Activated CD8-positive, alpha-beta memory T cell treated with anti-CD3 and anti-CD28 coated beads for 48 hours (primary cell): ENCODE measurements at places on chromosomes 5 and 9.

DNA sequence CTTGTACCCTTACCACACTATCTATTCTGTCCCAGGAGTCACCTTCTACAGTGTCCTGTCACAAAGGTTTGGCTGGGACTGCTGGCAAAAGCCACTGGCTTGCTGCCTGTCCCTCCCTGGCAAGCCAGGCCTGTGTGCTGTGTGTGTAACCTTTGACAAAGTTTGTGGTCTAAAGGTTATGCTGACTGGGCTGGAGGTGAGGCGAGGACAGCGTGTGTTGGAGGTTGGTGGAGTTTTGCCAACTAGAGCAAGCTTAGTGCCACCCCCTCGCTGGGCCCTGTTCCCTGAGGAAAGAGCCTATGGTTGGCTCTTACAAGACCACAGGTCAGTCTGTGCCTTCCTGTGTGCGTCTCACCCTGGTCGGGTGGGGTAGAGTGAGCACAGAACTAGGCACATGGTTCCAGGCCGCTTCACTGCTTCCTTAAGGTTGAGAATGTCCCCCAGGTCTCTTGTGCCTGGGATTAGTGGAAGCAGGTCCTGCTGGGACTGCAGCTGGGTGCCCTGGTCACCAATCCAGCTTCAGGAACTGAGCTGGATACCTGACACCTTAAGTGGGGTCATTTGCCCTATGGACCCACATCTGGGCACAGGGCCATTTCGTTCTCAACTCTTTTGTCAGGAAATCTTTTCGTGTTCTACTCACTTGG lies 152.2 kb downstream of the GADD45G start:
- DNase-seq, result no peak

DNA sequence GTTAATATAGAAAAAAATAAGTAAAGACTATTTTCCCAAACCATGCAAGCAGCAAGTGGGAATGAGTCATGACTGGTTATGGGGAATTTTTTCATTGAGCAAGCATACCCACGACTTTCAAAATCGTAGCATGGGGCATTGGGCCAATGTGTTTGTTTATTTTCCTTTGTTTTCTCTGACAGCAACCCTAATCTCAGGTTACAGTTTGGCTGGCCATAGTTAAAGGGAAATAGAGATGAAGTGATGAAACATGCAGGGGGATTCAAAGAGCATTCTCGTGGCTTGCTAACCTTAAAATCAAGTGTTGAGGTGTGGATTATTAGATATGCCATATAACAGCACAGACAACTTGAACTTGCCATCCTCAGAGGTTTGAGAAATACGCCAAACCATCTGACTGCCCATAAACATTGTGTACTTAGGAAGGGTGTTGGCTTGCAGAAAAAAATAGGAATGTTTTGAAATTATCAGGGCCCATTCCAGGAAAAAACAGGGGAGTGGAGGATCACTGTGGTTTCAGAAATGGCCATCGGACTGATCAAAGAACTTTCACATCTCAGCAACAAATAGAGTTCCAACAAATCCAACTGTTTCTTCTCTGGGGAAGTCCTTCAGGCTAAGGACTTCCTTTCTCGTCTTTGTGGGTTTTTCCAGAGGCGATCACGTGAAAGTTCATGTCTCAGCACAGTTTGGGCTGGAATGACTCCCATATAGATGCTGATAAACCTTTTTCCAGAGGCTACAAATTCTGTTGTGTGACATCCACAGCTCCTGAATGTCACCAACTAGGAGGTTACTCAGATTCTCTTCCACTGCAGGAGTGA lies 259.1 kb downstream of the SYK start:
- no peak for DNase-seq

DNA sequence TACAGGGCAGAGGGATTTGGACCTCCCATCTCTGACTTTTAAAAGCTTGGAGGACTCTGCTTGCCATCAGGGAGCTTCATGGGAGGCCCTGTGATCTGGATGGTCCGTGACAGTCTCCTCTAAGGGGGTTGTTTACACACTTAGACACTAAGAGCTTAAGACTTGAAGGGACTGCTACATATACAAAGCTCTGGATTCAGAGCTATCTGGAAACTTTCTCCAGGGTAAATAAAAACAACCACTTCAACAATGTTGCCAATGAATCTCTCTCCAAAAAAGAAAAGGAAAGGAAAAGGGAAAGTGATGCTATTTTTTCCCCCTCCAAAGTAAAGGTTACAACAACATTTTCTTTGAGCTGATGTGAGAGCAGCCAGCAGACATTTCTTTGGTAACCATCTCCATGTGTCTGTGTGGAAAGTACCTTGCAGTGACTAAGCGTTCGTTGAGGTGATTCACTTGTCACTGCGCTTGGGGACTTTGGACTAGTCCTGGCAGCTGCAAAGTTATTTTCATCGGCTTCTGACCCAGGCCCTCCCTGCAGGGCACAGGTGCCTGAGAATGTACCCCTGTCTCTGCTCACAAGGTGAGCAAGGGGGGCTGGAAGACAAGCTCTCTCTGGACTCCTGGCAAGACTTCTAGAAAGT lies 262.1 kb upstream of the KLF4 start:
- no peak for DNase-seq

DNA sequence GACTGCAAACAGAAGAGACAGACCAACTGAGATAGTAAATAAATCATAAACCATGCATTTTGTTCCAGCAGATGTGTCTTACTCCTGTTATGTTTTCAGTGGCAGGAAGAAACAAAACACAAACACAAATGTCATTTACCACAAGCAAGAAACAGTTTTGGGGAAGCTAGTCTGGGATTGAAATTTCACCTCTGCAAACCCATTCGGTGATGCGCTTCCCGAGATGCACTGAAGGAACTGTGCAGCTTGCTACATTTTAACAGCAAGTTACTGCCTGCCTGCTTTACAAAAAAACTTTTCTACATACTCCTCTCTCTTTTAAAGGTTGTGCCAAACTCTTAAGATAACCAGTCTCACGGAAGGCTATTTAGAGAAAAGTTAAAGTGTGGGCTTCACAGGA lies 3.2 kb downstream of the MACROH2A1 start:
- no peak for DNase-seq

- DNase-seq, result no peak
These were observed 49.8 kb upstream of the RPS23 start for GRCh38 chr5:82327941-82328340.

- DNase-seq, result no peak
These were observed 21.3 kb downstream of the TRMO start for GRCh38 chr9:97900738-97901565.

GRCh38 chr9:37290940-37291485 lies 131.5 kb upstream of the GRHPR start:
- DNase-seq, result no peak

GRCh38 chr5:72281764-72282499 lies 38.1 kb downstream of the MRPS27 start:
- DNase-seq, result no peak

GRCh38 chr9:113658545-113658895 lies 195.0 kb downstream of the RGS3 start:
- no peak for DNase-seq

- DNase-seq, result no peak
These were observed 52.7 kb upstream of the NR5A1 start for GRCh38 chr9:124559871-124560270.

- no peak for DNase-seq
These were observed 30.4 kb downstream of the ACO1 start for GRCh38 chr9:32414856-32415255.

GRCh38 chr9:121498487-121499176 lies 1.0 kb downstream of the GGTA1 start:
- no peak for DNase-seq

DNA sequence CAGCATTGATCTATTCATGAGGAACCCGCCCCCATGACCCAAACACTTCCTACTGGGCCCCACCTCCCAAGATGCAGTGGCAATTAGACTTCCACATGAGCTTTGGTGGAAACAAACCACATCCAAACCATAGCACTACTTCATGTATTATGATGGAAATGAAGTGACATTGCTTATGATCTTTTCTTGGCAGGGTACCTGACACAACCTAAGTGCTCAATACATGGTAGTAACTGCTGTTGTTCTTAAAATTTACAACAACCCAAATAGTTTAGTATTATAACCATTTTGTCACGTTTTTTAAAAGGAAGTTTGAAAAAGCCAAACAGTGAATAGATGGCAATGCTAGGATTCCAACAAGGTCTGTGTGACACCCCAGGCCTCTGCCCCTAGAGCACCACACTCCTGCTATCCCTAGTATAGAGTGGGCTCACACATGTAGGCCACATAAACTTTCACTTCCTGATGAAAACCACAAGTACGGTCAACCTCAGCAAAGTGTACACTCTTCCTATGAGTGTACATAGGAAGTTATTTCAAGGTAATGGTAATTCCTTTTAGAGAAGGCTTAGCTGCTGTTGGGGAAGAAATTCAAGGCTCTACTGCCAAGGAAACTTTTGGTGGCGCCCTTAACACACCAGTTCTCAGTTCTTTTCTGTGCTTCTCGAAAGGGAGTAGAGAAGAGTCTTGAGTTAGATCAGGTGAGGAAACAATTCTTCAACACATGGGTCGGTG lies 97.6 kb downstream of the ARSB start:
- no peak for DNase-seq

DNA sequence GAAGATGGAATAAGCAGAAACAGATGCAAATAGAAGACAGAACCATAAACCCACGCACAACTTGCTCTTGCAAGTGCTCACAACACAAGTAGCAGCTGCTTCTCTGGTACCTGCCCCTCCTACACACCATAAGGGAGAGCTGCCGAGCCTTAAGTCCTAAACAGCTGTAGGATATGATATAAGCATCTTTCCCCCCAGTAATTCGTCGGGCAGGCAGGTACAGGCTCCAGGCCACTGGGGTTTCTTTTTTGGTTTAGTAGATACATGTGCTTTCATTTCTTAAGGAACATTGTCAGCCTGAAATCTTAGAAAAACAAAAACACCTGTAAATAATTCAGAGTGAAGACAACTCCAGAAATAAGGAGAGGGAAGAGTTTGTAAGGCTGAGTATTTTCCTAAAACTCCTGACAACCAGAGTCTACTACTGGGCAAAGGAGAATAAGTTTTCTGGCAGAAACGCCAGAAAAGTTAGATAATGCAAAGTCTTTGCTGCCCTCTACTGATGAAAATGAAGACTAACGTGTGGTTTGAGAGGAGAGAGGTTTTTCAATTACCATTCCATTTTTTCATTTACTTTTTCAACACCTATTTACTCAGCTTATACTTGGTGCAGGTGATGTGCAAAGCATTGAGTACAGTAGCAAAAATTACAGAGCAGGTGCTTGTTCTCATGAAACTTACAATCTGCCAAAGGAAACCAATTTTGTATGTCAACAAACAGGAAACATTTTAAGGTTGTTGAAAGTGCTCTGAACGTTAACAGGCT lies 20.1 kb upstream of the TCERG1 start:
- DNase-seq, result no peak

DNA sequence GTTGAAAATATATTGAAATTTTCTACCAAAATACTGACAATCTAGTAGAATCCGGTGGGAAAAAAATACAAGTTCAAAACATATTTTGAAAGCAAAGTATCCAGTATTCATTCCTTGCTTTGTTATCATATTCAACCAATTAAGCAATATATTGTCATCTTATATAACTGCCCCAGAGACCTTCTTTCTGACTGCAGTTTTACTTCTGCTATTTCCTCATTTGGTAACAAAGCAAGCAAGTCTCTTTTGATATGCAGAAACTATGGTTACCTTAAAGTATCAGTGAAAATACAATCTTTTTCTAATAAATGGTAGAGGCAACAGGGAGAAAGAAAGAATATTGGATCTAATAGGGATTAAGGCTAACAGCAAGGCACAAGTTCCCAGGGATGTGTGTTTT lies 663.7 kb upstream of the MEF2C start:
- no peak for DNase-seq

DNA sequence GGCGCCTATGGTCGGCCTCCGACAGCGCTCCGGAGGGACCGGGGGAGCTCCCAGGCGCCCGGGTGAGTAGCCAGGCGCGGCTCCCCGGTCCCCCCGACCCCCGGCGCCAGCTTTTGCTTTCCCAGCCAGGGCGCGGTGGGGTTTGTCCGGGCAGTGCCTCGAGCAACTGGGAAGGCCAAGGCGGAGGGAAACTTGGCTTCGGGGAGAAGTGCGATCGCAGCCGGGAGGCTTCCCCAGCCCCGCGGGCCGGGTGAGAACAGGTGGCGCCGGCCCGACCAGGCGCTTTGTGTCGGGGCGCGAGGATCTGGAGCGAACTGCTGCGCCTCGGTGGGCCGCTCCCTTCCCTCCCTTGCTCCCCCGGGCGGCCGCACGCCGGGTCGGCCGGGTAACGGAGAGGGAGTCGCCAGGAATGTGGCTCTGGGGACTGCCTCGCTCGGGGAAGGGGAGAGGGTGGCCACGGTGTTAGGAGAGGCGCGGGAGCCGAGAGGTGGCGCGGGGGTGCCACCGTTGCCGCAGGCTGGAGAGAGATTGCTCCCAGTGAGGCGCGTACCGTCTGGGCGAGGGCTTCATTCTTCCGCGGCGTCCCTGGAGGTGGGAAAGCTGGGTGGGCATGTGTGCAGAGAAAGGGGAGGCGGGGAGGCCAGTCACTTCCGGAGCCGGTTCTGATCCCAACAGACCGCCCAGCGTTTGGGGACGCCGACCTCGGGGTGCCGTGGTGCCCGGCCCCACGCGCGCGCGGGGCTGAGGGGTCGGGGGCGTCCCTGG lies 561 bp downstream of the DAPK1 start:
- no peak for DNase-seq

DNA sequence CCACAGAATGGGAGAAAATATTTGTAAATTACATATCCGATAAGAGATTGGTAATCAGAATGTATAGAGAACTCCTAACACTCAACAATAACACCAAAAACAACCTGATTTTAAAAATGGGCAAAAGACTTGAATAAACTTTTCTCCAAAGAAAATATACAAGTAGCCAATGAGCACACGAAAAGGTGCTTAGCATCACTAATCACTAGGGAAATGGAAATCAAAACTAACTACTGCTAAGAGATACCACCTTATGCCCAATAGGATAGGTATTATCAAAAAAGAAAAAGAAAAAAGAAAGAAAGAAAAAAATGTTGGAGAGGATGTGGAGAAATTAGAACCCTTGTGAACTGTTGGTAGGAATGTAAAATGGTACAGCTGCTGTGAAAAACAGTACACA lies 212.1 kb downstream of the TLR4 start:
- no peak for DNase-seq

GRCh38 chr9:137277329-137278041 lies at the start of gene TOR4A:
Gene TOR4A, plus strand, starts transcription at chr9:137277726. Its CDS starts 964 bp downstream, at chr9:137278690.
- DNase-seq, result no peak

- DNase-seq, result no peak
These were observed 60.0 kb upstream of the CARTPT start for GRCh38 chr5:71658916-71659662.

GRCh38 chr9:81410201-81410600 lies 279.1 kb downstream of the TLE1 start:
- no peak for DNase-seq

DNA sequence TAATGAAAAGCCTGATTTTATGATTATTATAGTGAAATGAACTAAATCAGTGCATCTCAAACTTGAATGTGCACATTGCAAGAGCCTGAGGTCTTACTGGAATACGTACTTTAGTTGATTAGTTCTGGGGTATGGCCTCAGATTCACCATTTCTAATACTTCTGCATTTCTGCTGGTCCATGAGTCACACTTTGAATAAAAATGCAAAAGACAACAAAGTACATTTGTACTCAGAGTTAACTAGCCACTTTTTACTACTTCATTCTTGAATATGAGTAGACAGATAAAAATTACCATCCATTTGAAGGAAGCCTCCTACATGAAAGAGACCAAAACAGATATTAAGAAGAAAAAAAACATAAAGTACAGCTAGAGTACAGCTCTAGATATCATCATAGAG lies 27.1 kb upstream of the PRR16 start:
- DNase-seq, result no peak

GRCh38 chr5:141491323-141492167 lies 2.7 kb downstream of the PCDHGC5 start:
- DNase-seq, result no peak

- DNase-seq, result no peak
These were observed 22.3 kb upstream of the OLFM1 start for GRCh38 chr9:135065151-135065550.

GRCh38 chr5:16934123-16934522 lies 2.0 kb downstream of the MYO10 start:
- DNase-seq, result no peak
